ENCODE measurements at places on chromosomes 1 and 21.

GRCh38 chr1:42953182-42954180 lies 5.2 kb downstream of the SLC2A1 start:
- no peak for DNase-seq

- peak; percentile 11 for DNase-seq
These were observed 45.9 kb downstream of the WDR4 start for GRCh38 chr21:42833439-42833815.

GRCh38 chr1:239212811-239213220 lies 173.6 kb upstream of the CHRM3 start:
- no peak for DNase-seq

- no peak for DNase-seq
These were observed 382.7 kb upstream of the DUSP10 start for GRCh38 chr1:222124602-222125001.

GRCh38 chr1:225896494-225896893 lies 7.5 kb upstream of the LEFTY1 start:
- no peak for DNase-seq

GRCh38 chr1:89576013-89576412 lies 51.4 kb downstream of the LRRC8B start:
- no peak for DNase-seq

- no peak for DNase-seq
These were observed 228.3 kb downstream of the NCAM2 start for GRCh38 chr21:21226472-21226871.
